Germinal center (tissue), 1 donor: ENCODE measurements at places on chromosomes 1 and 21.

DNA sequence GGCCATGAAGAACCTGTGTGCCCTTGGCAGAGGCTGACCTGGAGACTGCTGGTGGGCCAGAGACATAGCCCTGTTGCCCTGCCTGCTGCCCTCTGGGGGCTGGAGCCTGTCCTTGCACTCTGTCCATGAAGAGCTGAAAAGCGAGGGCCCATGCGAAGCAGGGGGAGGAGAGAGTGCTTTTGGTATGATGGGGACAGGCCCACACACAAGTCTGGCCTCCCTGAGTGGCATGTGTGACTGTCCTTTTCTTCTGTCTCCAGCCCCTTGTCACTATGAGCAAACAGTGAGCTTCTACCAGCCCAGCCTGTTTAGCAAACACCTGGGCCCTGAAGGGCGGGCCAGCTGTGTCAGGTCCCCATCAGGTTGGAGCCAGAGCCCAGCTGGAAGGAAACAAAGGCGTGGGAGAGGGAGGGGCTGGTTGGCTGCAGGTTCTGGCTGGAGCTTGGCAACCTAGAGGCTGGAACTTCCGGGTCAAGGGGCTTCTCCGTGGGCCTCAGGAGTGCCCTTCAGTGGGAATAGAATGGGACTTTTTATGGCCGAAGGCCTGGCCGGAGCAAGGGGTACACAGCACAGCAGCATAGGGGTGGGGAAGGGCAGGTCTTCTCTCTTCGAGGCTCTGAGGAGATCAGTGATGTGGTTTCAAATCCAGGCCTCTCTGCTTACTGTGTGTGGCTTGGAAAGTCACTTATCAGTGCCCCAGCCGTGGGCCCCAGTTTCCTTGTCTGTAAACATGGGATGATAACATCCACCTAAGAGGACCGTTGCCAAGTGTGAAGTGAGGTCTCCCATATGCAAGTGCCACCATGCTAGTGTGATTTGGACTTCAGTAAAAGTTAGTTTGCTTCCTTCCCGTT, 14.3 kb downstream of the QSOX1 start:
- peak; percentile 51 for DNase-seq

- DNase-seq: peak; percentile 41
These were observed 844 bp downstream of the ZMYM6 start for GRCh38 chr1:35030756-35031446.

GRCh38 chr1:151949371-151950193, 40.3 kb upstream of the THEM4 start:
- DNase-seq: no peak

DNA sequence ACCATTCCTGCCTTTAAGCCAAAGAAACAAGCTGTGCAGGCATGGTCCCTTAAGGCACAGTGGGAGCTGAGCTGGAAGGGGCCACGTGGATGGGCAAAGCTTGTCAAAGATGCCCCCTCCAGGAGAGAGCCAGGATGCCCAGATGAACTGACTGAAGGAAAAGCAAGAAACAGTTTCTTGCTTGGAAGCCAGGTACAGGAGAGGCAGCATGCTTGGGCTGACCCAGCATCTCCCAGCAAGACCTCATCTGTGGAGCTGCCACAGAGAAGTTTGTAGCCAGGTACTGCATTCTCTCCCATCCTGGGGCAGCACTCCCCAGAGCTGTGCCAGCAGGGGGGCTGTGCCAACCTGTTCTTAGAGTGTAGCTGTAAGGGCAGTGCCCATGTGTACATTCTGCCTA, 1.3 kb upstream of the SLC50A1 start:
- no peak for DNase-seq

DNA sequence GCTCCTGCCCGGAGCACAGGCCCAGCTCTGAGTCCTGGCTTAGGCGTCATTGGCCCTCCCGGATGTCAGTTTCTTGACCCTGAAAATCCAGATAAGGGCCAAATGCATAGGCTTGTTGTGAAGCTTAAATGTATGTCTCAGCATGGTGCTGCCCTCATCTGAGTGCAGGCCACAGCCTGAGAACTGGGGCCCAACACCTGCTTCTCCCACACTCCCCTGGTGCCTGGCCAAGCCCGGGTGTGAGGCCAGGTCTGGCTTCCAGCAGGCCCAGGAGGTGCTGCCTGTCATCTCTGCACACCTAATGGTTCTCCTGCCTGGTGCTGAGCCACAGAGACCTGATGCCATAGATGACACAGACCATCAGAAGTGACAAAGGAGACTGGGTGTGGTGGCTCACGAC, 14.0 kb downstream of the MX2 start:
- no peak for DNase-seq

DNA sequence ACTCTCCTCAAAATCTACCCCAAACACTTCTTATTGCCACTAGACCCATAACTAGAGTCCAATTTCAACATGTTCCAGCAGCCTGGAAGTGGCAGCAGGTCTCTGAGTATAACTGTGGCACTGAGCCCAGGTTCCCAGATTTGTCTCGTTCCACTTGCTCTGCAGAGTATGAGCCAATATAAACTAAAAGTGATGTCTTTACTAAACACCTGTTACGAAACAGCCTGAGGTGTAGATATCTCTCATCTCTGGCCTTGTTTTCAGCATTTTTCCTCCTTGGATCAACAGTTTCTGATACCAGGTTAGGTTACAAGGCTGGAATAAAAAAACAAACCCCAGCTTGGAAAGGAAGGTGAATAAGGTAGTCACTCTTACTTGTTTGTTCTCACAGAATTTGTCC, 25.2 kb upstream of the PRDX6 start:
- DNase-seq: no peak

- DNase-seq: peak; percentile 26
These were observed 402 bp downstream of the C21orf58 start for GRCh38 chr21:46323227-46323709.

DNA sequence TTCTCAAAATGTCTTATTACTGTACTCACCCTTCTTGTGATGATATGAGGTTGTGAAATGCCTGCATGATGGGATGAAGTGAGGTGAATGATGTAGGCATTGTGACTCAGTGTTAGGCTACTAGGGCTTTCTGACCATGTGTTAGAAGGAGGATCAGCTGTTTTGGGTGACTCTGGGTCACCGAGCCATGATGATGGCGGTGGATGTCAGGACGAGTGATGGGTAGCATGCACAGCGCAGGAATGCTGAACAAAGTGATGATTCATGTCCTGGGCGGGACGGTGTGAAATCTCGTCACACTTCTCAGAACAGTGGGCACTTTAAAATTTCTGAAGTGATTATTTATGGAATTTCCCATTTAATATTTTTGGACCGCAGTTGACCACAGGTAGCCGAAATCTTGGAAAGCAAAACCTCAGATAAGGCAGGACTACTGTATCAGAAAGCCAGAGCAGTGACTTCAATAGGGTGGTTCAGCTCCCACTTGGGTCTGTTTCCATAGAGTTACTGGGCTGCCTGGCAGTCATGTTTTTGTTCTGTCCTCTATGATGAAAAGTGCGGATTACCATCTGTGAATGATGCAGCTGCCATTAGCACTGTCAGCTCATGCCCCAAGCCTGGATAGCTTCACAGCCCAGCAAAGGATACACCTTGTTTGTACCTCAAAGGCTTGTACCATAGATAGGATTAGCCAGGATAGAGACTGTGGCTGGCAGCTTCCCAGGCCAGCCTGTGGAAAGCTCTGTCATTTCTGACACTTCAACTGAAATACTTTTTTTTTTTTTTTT, 26.6 kb downstream of the IL6R start:
- DNase-seq: no peak

DNA sequence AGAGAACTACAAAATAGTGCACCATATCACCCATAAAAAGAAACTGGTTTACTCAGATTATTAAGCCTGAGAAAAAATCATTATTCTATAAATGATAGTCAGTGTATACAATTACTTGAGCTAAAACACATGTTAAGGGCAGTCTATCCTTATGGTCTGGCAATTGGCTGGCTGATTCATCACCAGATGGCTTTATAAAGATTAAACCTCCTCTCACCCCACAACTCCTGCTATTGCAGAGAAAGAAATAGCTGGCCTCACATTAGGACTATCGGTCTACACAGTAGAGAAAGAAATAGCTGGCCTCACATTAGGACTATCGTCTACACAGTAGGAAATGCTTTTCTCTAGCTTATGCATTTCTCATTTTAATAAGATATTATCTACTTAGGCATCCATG, 21.2 kb downstream of the CEP170 start:
- no peak for DNase-seq

DNA sequence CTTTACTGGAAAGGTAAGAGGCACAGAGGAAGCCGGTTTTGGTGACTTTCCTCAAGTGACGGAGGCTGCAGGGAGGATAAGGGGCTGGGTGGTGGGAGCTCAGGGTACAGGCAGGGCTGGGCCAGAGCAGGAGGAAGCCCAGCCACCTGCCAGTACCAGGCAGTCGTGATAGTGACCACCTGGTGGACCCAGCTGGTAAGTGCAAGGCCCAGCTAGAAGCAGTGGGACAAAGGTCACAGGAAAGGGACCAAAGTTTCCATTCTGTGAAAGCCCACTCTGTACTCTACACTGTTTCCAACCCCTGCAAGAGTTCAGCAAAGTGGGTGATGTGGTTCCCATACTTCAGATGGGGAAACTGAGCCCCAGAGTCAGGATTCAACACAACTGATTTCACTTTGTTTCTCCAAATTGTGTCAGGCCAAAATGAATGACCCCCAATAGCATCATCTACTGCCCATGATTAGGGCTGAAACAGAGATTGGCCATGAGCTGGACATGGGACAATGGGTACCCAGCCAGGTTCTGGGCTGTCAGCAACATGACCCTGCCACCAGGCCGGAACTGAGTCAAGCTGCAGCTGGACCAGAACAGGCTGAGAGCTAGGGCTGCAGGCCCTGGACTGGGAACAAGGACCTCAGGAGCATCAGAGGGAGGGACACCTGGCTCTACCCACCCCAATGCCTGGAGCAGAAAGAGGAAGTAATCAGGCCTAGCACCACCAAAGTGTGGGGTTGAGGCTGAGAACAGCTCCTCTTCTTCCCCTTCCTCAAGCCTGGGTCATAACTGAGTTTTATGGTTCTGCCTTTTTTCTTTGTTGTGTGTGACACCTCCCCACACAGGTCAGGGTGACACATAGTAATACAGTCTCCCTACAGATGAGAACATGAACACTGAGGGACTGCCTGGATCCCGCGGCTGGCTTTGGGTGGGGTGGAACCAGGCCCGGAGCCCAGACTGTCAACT, 50.2 kb downstream of the KCNN3 start:
- DNase-seq: peak; percentile 66

GRCh38 chr1:18064534-18064933, 43.1 kb upstream of the IGSF21 start:
- no peak for DNase-seq

- DNase-seq: no peak
These were observed 315.5 kb upstream of the DEPDC1 start for GRCh38 chr1:68812333-68812732.

DNA sequence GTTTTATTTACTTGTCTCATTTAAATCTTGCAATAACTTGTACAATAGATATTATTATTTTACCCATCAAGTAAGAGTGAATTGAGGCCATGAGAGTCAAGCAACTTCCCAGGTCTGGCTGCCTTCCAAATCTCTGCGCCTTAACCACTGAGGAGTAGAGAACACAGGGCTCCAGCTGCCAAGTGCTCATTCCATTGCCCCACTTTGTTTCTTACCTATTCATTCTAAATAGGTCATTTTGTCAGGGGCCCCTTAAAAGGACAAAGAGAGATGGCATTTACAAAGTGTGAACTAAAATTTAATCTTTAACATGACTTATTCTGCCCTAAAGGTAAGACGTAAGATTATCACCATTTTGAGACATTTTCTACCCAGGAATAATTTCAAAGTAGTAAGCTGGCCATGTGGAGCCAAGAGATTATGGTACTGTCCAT, 3.5 kb downstream of the PPP1R15B start:
- no peak for DNase-seq

DNA sequence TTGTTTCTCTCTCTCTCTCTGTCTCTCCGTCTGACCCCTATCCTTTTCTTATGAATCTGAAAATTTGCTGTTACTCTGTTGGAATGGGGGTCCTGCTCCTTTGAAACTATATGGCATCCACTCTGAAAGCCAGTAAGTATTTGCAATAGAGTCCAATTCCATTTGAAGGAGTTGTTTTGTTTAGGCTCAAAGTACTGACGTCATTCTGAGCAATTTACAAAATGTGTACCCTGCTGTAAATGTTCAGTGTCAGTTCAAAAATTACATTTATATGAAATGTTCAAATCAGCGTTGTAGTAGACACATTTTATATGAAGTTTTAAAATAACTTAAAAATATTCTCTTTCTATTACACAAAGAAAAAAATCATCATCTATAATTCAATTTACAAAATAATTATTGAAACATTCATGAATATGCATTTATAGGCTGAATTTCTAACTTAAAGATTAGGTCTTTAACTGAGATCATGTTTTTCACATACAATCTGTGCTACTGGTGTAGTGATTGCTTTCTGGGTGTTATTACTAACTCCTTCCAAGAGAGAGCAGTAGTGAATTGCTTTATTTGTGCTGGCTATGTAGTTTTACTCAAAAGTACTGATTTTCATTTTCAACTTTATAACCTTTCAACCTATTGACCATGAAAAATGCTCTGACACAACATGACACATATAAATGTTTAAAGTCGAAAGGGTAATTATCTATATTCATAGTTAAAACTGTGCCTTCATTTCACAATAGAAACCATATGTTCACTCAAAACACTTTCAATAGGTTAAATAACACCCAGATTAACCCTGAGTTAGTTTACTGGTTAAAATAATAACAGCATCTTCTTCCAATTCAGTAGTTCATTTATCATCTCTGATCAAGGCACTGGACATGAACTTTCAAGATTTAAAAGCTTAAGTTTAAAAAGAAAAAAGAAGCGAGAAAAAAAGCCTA, 253.1 kb upstream of the ADGRL4 start:
- no peak for DNase-seq

DNA sequence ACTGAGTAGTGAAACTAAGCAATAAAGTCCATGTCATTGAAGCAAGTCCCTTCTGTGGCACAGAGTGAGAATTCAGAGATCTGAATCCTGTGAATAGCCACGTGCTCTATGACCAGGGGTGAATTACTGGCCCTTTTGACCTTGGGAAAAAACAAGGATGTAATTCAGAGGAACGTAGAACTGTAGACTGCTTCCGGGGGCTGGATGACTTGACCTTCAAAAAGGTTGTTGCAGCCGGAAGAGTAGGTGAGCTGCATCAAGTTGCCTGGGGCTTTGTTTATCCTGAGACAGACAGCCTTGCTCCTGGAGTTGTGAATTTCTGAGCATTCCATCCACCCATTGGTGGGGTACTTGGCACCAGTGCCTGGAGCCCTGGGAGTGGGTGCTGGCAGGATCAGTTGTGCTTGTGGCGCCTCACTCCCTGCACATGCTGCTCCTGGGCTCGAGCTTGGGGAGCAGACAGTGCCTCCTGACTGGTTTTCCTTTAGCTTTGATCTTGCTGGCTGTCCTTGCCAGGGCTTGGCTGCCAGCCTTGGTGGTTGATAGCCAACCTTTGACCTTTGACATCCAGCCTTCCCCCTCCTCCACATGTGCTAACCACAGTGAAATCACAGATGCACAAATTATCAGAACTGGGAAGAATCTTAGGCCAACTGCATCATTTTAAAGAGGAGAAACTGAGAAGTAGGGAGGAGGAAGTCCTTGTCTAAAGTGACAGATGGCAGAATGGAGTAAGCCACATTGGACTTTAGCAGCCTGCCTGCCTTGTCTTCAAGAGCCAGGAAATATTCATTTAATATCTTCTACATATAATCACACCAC, 16.2 kb upstream of the MYOG start:
- DNase-seq: no peak
